ENCODE measurements at places on chromosomes 6 and 20. TPM values are rescaled to one million over a fixed set of nuclear protein-coding genes. Genes with fewer than 3 reads are reported as not detected.

DNA sequence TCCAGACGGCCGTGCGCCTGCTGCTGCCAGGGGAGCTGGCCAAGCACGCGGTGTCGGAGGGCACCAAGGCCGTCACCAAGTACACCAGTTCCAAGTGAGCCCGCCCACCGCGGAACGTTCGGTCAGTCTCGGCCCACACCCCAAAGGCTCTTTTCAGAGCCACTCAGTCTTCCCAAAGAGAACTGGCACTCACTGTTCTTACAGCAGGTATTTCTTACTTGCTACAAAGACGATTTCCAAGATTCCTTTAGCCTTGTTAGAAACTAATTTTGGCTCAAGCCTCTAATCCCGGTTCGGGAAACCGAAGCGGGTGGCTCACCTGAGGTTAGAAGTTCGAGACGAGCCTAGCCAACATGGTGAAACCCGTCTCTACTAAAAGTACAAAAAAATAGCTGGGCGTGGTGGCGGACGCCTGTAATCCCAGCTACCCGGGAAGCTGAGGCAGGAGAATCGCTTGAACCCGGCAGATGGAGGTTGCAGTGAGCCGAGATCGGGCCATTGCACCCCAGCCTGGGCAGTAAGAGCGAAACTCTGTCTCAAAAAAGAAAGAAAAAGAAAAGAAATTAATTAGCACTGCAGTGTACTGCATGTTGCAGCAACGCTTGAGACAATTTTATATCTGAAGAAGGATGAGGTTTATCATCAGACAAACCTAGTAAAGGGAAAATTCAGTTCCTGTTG lies 73.1 kb downstream of the OR2B2 start:
- no peak for DNase-seq

- no peak for DNase-seq
Observed at GRCh38 chr6:145569140-145569539, 166.2 kb downstream of the EPM2A start.

DNA sequence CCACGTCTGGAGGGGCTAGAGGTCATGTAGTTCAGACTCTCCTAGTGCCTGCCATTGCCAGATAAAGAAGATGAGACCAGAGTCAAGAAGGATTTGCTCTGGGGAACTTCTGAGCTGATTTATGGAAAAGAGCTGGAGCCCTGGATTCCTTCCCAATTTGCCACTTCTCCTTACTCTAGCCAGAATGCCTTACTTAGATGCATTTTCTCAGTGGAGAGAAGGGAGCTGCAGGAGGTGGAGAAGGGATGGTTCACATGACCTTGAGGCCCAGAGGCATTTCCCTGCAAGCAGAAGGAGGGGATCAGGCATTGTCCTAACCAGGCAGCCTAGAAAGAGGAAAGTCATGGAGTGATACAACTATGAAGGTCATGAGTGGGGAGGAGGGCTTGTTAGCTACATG lies 122.2 kb downstream of the UNC5CL start:
- DNase-seq, result no peak

DNA sequence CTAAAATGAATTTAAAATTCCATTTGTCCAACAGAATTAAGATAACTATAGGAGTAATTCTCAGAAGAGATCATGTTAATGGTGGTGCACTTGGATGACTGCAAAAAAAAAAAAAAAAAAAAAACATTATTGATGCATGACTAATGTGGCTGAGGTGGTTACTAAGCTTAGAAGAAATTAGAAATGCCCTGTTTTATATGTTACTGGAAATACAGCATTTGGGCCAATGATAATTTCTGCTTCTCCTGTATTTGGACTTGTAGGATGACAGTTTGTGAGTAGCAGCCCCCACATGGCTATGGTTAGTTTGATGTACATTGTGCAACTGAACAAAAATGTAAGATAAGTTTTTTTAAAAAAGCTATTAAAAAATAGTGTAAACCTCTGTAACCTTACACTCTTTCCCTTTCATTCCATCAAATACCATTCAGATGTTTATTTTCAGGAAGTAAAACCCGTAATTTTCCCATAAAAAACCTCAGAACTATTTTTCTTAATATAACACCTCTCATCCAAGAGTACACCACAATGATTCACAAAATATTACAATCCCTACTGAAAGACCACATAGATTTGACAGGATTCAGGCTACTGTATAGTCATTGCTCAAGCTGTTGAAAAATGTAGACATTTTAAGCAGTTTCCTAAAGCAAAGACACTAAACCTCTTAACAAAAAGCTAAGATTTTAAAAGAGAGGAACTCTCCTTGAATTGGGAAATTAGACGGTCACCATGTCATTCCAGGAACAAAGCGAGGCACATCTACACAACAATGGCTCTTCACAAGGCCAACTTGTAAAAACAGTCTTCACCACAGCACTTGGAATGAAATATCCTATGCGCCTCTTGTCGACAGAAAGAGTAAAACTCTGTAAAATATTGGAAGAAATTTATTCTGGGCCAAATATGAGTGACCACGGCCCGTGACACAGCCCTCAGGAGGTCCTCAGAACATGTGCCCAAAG lies 83.0 kb downstream of the WDR27 start:
- no peak for DNase-seq

DNA sequence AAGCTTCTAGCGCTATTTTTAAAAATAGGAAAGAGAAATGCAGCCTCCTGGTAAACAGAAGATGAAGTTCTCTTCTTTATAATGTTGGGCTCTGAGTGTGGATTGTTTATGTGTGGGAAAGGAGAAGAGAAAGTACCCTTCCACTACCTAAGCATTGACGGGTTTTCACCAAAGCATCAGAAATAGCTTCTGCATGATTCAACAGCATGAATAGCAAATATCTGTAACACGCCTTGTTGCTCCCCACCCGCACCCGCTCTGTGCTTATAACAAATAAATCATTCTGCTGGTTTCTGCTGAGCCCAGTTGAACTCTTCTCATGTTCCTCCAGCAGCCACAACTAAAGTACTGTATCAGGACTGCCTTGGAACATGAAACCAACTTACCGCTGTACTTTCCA lies 20.7 kb downstream of the TXLNB start:
- no peak for DNase-seq

- no peak for DNase-seq
Observed at GRCh38 chr20:51172558-51173428, 149.9 kb upstream of the KCNG1 start.

- no peak for DNase-seq
Observed at GRCh38 chr6:41970436-41970846, 28.8 kb upstream of the CCND3 start.

DNA sequence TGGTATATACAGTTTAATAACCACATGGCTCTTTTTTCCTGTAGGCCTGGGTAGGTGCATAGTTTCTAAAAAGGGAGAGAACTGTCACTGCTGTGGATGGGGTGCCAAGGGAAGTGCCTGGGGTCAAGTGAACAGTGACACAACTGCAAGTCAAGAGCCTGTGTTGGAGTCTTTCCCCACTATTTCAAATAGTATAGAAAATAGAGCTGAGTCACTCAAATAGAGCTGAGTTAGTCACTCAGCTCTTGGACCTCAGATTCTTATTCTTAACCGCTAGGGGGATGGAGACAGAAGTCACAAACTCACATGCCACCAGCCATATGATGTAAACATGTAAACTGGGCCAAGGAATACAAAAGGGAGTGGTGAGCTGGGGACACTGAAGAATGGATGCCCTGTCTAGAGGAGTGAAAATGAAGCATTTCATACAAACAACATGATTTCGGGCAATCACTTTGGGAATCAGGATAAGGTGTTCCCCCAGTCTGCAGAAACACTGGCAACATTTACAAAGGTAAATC lies 2.1 kb downstream of the NQO2 start:
- DNase-seq, result no peak

GRCh38 chr6:109854541-109855308 lies 123.4 kb upstream of the GPR6 start:
- no peak for DNase-seq

DNA sequence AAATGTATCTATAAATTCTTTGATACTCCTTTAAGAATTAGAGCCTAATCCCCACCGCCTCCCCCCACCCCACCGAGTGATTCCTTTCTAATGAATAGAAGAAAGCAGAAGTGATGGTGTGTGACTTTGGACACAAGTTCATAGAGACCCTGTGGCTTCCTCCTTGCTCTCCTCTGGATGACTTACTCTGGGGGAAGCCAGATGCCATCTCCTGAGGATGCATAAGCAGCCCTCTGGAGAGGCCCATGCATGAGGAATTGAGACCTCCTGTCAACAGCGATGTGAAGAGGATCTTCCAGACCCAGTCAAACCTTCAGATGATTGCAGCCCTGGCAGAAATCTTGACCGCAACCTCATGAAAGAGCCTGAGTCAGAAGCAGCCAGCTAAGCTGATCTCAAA lies 21.1 kb downstream of the AHCY start:
- DNase-seq, result no peak

GRCh38 chr6:67888886-67889681 lies 746.0 kb upstream of the ADGRB3 start:
- DNase-seq, result no peak

GRCh38 chr6:56618050-56618449 lies 24.6 kb downstream of the DST start:
- DNase-seq, result no peak

DNA sequence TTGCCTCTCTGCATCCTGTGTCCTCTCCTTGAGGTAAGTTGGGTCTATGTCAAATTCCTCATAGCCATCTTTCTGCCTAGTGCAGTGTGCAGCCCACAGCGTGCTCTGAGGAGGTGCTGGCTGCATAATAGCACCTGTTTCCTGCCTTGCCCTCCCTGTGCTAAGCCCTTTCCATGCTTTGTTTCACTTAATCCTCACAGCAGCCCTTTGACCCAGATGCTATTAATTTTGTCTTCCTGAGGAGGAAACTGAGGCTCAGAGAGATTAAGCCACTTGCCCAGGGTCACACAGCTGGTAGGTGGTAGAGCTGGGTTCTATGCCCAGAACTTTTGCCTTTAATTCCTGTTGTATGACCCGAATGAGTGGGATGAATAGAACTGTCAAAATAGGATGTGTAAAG lies 13.5 kb downstream of the FAM83D start:
- DNase-seq, result no peak

DNA sequence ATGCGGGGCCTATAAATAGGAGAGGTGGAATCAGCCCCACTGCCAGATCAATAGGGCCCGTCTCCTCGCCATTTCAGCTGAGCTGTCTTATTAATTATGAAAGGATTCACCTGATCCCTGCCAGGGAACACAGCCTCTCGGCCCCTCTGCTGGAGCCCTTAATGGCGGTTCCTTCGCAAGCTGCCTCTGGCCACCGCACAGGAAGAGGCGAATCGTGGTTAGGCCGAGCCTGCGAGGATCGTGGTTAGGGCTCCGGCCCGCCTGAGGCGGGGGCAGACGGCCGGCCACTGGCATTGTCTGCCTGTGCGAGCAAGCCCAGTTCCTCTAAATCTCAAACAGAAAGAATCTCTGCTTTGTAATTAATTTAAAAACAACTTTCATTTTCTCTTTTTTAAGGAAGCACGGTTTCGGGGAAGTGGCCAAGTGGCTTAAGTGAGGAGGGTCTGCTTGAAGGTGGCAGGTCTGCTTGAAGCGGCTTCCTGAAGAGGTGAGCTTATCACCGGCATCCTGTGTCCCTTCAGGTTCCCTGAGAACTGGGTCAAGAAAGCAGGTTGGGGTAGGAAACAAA lies 9.2 kb downstream of the NRN1 start:
- no peak for DNase-seq

DNA sequence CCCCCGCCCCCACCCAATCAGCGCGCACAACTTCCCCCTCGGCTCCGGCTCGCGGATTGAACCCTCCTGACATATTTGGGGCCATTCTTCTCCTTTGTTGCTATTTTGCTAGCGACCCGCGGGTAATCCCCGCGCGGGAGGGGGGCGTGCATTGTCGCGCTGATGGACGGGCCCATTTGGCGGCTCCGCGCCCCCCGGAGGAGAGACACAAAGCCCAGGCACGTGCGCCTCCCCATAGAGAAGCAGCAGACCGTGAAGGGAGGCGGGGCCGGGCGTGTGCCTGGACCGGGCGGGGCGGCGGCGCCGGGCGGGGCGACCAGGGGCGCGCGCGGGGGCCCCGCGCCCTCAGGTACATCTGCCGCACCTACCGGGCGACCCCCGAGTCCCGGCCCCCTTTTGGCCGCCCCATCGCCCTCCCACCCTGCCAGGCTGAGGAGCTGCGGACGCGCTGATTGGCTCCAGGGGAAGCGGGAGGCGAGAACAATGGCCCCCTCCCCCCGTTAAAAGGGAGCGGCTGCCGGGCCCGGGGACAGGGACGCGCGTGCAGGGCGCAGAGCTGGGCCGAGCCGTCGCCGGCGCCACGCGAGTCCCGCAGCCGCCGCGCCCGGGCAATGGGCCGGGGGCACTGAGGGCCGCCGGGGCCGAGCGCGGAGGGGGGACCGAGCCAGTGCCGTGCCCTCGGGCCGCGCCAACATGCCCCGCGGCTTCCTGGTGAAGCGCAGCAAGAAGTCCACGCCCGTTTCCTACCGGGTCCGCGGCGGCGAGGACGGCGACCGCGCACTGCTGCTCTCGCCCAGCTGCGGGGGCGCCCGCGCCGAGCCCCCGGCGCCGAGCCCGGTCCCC lies at the start of gene INSM1:
Gene INSM1 (plus strand): TSS at position 530 of the 843 bp plus-strand sequence. CDS start 164 bp downstream, at position 694.
- DNase-seq, result no peak

DNA sequence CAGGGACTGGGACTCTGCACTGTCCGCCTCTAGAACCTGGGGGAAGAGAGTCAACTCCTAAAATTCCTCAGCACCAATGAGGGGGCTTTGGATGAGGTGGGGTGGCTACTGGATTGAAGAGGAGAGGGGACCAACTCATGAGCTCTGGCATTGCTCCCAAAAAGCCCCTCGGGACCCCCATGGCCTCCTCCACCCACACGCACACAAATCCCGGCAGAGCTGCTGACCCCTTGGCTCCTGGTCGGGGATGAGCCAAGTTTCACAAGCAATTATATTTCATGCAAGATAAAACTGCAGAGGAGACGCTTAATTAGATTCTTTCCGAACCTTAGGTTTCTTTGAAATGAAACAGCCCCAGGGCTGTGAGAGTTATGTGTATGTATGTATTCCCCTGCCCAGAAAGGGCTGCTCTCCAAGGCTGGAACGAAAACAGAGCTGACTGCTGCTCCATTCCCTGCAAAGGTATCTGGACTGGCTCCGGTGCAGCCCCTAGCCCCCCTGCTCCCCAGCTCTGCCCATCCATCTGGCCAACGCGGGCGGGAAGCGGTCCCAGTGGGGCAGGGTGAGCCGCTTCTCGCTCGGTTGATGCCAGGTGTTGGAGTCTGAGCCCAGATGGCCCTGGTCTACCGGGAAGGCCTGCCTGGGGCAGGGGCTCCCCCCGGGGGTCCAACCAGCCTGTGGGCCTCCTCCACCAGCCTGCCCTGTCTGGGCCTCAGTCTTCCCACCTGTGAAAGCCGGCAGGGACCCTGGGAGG lies 46.8 kb upstream of the STX16 start:
- no peak for DNase-seq

STAU1 gene
- 112 TPM for polyA plus RNA-seq

SMPDL3A gene
- 18.5 TPM for polyA plus RNA-seq

GRM1 gene
- polyA plus RNA-seq, result 0.20 TPM

HLA-DPB1 gene
- polyA plus RNA-seq, result 17.9 TPM

CAGE1 gene
- 0.24 TPM for polyA plus RNA-seq

TGM2 gene
- 30.0 TPM for polyA plus RNA-seq

DDX27 gene
- 45.7 TPM for polyA plus RNA-seq

GPLD1 gene
- polyA plus RNA-seq, result 4.1 TPM

Data from right renal cortex interstitium (tissue), 3 donors.